CD4-positive, alpha-beta T cell (primary cell): ENCODE measurements at places on chromosomes 1 and 21.

GRCh38 chr1:229538945-229539344 lies 19.6 kb downstream of the ABCB10 start:
- DNase-seq: no peak

- no peak for DNase-seq
Measured at GRCh38 chr1:94909486-94909885, 17.4 kb downstream of the CNN3 start.

DNA sequence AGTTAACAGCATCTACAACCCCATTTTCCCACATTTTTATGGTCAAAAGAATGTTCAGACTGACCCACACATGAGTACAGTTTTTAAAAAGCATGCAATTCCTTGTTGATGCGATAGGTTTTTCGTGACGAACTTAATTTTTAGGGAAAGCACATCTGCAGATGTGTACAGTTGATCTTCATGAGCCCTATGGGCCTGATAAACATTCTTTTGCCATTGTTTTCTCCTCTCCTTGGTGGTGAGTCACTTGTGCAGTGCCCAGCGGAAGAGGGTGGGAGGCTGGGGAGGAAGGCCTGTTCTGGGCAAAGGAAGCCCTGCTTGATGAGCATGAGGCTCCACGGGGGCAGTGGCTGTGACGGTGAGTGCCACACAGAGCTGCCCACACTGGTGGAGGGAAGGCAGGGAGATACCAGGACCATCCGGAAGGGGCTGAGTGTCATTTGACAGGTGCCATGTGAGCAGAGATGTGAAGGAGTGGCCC lies 5.3 kb downstream of the ARF1 start:
- DNase-seq: no peak

GRCh38 chr1:65827346-65827745 lies 34.7 kb downstream of the PDE4B start:
- no peak for DNase-seq

- DNase-seq: peak; percentile 90
Measured at GRCh38 chr1:12604114-12604874, 13.7 kb downstream of the DHRS3 start.

- DNase-seq: no peak
Measured at GRCh38 chr21:37514038-37514667, 147.6 kb downstream of the DYRK1A start.
